GM23338 (cell line): ENCODE measurements at places on chromosomes 11 and 22. TPM values are rescaled to one million over a fixed set of nuclear protein-coding genes. Genes with fewer than 3 reads are reported as not detected.

DNA sequence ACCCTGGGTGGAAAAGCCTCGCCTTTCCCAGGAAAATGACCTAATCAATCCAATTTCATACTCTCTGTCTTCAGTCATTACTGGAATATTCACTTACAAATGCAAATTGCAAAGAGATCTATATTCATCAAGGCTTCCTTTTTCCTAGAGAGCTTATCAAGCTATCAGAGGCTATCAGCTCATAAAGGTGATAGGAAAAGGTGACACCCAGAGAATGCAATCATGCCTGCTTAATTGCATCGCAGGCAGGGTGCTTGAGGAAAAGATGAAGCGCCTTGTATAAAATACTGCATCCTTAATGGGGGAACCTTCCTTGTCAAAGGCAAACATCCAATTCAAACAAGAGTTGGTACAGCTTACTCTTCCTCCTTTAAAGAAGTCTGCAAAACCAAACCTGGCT lies 59.7 kb downstream of the SHANK2 start:
- H3K4me3 ChIP-seq, result no peak overlapping the region
- H3K27me3 ChIP-seq, result no peaks in the 10 kb centered on the region
- H3K36me3 ChIP-seq, result no peaks in the 10 kb centered on the region

- peaks cover 3% of the 10 kb centered on the region; the same call in 1 of the 2 replicates for H3K4me1 ChIP-seq
- DNase-seq, result no peak
- peaks cover 15% of the 10 kb centered on the region for H3K27me3 ChIP-seq
- H3K27ac ChIP-seq, result no peak overlapping the region
- H3K4me3 ChIP-seq, result no peak overlapping the region
These were observed 5.6 kb downstream of the ARHGEF17 start for GRCh38 chr11:73313652-73314051.

GRCh38 chr11:104410336-104410735 lies 246.4 kb upstream of the PDGFD start:
- no peaks in the 10 kb centered on the region for H3K27me3 ChIP-seq
- H3K4me1 ChIP-seq, result no peaks in the 10 kb centered on the region
- H3K27ac ChIP-seq, result no peak overlapping the region
- no peaks in the 10 kb centered on the region for H3K36me3 ChIP-seq

GRCh38 chr11:125356797-125357196 lies 139.3 kb downstream of the FEZ1 start:
- no peak overlapping the region for H3K4me3 ChIP-seq
- no peak for DNase-seq
- no peak overlapping the region for H3K27ac ChIP-seq

DNA sequence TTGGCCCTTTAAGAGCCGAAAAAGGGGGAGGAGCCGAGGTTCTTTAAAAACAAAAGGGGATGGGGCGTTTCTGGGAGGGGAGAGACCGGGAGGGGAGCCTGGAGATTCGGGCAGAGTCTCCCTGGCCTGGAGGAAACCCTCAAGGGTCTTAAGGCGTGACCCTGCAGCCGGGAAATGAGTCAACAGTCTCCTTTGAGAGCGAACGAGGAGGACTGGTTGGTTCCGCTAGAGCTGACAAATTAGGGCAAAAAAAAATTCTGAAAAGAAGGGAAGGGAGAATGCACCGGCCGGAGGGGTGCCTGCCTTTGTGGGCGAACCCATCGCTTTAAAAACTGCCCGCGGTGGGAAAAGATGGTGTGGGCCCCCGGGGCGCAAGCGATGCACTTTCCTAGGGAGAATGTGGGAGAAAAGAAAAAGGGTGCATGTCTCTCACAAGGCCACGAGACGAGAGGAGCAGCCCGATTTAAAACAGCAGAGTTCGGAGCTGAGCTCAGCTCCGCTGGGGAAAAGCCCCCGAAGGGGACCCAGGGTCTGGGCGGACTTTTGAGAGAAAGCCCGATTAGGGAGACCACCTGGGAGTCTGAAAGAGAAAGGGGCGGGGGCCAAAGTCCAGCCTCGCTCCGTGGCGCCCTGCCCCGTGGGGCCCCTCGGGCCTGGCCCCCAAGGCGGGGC lies 874 bp downstream of the ZFTA start:
- peak; percentile 99 for DNase-seq
- H3K27me3 ChIP-seq, result peaks cover 30% of the 10 kb centered on the region

DLG2 gene
- polyA plus RNA-seq, result 13.0 and 21.5 TPM in 2 replicates

PANX3 gene
- not detected in 2 replicates for polyA plus RNA-seq

- 0 out of 2 replicates have a peak, but pooled peaks cover 8% of the 10 kb centered on the region for H3K36me3 ChIP-seq
- peak; percentile 71 for DNase-seq
- peaks cover 10% of the 10 kb centered on the region for H3K27me3 ChIP-seq
- no peaks in the 10 kb centered on the region for H3K4me1 ChIP-seq
- H3K4me3 ChIP-seq, result no peak overlapping the region
These were observed 6.0 kb upstream of the MAPK11 start for GRCh38 chr22:50276143-50276542.

- no peak overlapping the region for H3K27ac ChIP-seq
- no peaks in the 10 kb centered on the region for H3K27me3 ChIP-seq
- 0 out of 2 replicates have a peak, but pooled peaks cover 6% of the 10 kb centered on the region for H3K4me1 ChIP-seq
- no peak for DNase-seq
These were observed 53.4 kb upstream of the CRYBB3 start for GRCh38 chr22:25146307-25146706.

- no peaks in the 10 kb centered on the region for H3K4me1 ChIP-seq
- no peaks in the 10 kb centered on the region for H3K27me3 ChIP-seq
- no peak overlapping the region for H3K4me3 ChIP-seq
These were observed 104.7 kb downstream of the DCDC1 start for GRCh38 chr11:31264834-31265233.

DNA sequence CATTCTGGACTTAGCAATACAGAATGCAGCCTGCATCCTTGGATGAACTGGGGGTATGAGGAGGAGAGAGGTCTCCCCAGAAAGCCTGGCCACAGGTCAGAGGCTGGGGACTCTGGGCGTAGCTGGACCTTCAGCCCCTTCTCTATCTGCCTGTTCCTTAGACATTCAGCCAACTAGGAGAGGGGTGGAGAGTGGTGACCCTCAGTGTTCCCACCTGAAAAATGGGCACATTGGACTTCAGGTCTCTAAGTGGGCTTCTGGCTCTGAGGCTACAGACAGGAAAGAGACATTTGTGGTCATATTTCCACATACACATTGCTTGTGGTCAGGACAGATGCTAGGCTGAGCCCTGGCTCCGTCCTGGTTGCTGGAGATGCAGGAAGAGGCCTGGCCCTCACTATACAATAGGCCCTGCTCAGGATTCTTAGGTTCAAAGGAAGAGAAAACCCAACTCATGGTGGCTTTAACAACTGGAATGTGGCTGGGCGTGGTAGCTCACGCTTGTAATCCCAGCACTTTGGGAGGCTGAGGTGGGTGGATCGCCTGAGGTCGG lies 30.1 kb upstream of the CBX7 start:
- H3K4me3 ChIP-seq, result no peak overlapping the region
- H3K36me3 ChIP-seq, result no peaks in the 10 kb centered on the region
- H3K4me1 ChIP-seq, result peaks cover 15% of the 10 kb centered on the region; the same call in 1 of the 2 replicates
- no peak overlapping the region for H3K27ac ChIP-seq

LSP1 gene
- polyA plus RNA-seq, result 0.84 and 0.96 TPM in 2 replicates

PGA3 gene
- 0.37 TPM in 1 of 2 replicates, not detected in the other for polyA plus RNA-seq

SAA1 gene
- polyA plus RNA-seq, result not detected in 2 replicates

KREMEN1 gene
- 1.8 and 2.6 TPM in 2 replicates for polyA plus RNA-seq

- no peaks in the 10 kb centered on the region for H3K36me3 ChIP-seq
- no peak for DNase-seq
- H3K4me3 ChIP-seq, result no peak overlapping the region
- H3K27ac ChIP-seq, result no peak overlapping the region
- H3K27me3 ChIP-seq, result peaks cover 14% of the 10 kb centered on the region
These were observed 3.5 kb downstream of the ARRB1 start for GRCh38 chr11:75347781-75348566.

DNA sequence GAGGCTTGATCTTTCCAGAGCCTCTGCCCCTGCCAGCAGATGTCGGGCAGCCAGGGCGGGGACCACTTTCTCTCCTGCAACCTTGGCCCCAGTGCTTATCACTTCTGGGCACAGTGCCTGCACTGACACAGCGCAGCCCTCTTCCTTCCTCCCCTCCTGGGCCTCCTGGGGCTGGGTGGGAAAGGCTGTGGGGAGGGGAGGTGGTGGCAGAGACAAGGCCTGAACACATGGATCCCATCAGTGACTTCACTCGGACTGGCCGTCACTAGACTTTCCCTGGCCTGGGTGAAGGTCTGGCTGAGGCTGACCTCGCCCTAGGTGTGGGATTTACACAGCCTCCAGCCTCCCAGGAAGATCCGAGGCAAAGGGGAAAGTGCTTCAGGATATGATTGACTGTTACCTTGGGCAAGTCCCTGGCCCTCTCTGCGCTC lies 68.1 kb downstream of the LRRC32 start:
- H3K4me3 ChIP-seq, result no peak overlapping the region
- H3K4me1 ChIP-seq, result no peaks in the 10 kb centered on the region
- H3K36me3 ChIP-seq, result no peaks in the 10 kb centered on the region
- no peaks in the 10 kb centered on the region for H3K27me3 ChIP-seq

- no peaks in the 10 kb centered on the region for H3K27me3 ChIP-seq
- H3K36me3 ChIP-seq, result peaks cover 8% of the 10 kb centered on the region; the same call in 1 of the 2 replicates
- H3K4me3 ChIP-seq, result no peak overlapping the region
- DNase-seq, result no peak
These were observed 11.7 kb upstream of the ARFGAP3 start for GRCh38 chr22:42868751-42869251.

RCOR2 gene
- polyA plus RNA-seq, result 4.7 and 5.5 TPM in 2 replicates

KRTAP5-10 gene
- polyA plus RNA-seq, result not detected in 2 replicates

- no peak within 1 kb of the TSS for H3K27ac ChIP-seq
- no peaks in the 10 kb centered on the region for H3K4me1 ChIP-seq
- DNase-seq, result no peak
These were observed at the start of gene BACE1-AS for GRCh38 chr11:117290809-117291396. Gene BACE1-AS, plus strand, starts transcription at chr11:117291346.

DNA sequence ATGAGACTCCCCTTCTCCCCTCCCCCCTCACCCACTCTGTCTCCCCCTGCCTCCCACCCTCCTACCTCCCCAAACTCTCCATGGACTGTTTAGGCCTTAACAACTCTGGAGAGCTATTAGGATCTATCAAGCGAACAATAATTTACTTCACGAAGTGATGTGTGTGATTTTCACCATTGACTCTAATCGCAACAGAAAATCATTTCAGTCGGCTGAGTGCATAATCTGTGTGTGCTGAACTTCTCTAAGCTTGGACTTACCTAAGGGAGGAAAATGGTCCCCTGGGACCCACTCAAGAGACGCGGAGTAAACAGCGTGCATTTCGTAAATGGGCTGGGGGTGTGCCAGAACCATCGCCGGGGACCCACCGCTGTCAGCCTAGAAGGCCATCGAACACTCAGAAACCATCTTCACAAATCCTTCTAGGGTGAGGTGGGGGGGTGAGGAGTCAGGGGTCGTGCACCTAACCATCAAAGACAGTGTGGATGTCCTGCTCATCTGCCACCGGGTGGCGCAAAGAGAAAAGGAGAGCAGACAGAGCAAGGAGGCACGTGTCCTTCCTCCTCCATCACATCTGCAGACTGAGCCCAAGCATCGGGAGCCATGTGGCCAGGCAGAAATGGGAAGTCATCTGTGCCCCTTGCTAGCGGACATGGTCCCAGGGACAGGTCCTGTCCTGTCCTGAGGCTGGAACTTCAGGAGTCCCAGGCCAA lies 62.1 kb upstream of the NUP50 start:
- no peak overlapping the region for H3K27ac ChIP-seq
- no peak overlapping the region for H3K4me3 ChIP-seq

HPX gene
- polyA plus RNA-seq, result 0.47 and 0.71 TPM in 2 replicates

SPDYC gene
- polyA plus RNA-seq, result 0.27 and 0.52 TPM in 2 replicates

NPTXR gene
- 0.75 and 0.89 TPM in 2 replicates for polyA plus RNA-seq

- H3K36me3 ChIP-seq, result no peaks in the 10 kb centered on the region
- H3K27ac ChIP-seq, result no peak overlapping the region
- H3K4me1 ChIP-seq, result peaks cover 8% of the 10 kb centered on the region
- H3K27me3 ChIP-seq, result no peaks in the 10 kb centered on the region
These were observed 53.5 kb downstream of the MCAM start for GRCh38 chr11:119263352-119263940.

GRCh38 chr11:115279813-115280761 lies 224.1 kb downstream of the CADM1 start:
- no peak overlapping the region for H3K4me3 ChIP-seq
- no peak overlapping the region for H3K27ac ChIP-seq
- no peaks in the 10 kb centered on the region for H3K36me3 ChIP-seq
- no peaks in the 10 kb centered on the region for H3K27me3 ChIP-seq
- no peak for DNase-seq

DNA sequence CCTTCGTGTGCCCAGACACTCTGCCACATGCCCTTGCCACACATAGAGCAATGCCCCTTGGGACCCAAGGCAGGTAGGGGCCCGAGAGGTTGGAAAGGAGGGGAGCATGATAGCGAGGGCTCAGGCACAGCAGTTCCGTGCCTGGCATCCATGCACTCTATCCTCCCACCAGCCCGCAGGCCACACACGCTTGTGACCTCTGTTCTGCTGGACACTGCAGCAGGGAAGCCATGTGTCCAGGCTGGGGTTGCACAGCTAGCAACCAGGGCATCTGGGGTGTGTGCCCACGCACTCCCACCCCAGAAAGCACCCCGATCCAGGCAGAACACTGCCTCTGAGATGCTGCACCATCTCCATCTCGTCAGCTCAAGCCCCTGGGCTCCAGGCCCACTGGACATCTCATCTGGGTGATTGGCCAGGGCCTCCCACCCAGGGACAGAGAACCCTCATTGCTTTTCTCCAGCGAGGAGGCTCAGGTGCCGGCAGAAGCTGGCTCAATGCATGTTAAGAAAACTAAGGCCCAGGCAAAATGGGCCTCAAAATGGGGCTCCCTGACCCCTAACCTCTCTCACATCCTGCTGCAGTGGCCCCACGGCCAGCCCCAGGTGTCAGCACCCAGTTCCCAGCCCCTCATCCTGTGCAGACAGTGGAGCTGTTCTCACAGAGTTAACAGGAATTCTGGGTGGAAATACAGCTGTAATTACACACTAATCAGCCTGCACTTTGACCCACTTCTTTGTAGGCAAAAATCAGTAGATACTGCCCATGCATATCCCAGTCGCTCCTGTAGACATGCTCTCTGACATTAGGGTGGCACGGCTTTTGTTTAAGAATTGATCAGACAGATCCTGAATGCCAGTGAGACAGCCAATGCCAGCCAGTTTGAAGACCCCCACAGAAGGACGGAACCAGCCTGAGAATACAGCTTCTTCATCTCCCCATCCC lies 173.9 kb upstream of the B3GAT1 start:
- H3K4me1 ChIP-seq, result no peaks in the 10 kb centered on the region
- H3K4me3 ChIP-seq, result no peak overlapping the region
- no peak overlapping the region for H3K27ac ChIP-seq
- DNase-seq, result no peak
- no peaks in the 10 kb centered on the region for H3K36me3 ChIP-seq

DNA sequence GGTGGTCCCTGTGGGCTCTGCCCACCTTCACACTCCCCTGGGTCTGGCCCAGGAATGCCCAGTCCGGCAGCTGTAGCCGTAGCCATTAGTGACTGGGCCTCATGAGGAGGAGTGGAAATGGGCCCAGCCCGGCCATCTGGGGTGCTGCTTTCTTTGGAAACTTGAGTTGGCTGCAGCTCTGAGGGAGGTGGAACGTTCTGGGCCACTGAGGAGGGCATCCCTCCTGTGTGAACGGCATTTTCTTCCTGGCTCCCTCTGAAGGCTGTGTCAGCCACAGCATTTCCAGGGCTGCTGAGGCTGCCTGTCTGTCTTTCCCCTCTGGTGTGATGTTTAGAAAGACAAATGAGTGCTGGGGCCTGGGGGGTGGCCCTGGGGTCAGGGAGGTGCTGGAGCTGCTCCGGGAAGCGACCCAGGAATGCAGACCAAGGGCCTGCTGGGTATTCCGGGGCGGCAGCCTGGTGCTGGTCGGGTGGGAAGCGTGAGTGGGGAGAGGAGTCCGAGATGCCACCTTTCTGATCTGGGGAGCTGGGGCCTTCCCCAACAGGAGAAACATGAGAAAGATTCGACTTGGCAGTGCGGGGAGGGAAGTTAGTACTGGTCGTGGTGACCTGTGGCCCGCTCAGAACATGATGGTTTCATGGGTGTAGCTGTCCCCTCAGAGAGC lies 27.1 kb downstream of the PTDSS2 start:
- no peaks in the 10 kb centered on the region for H3K27me3 ChIP-seq
- H3K27ac ChIP-seq, result no peak overlapping the region
- H3K4me3 ChIP-seq, result no peak overlapping the region
- no peaks in the 10 kb centered on the region for H3K36me3 ChIP-seq
- no peaks in the 10 kb centered on the region for H3K4me1 ChIP-seq
